ENCODE measurements at places on chromosomes 6 and 20.

DNA sequence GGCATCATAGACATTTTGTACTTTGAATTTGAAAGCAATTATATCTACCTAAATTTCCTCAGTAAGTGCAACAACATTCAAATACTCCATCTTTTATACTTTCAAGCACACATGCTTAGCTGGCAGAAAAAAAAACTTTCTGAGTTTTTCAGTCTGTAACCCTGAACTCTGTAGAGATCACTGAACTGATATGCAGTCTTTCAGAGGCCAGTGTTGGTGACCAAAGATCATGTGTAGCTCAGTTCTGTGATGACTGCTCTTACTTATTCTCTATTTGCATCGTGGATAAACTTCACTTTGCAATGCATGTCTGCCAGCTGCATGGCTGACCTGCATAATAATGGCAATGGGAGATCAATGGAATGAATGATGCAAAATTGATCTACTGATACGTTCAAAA lies 431.3 kb downstream of the FRK start:
- no peak for DNase-seq

GRCh38 chr6:30213667-30213956 lies 406 bp upstream of the TRIM26 start:
- DNase-seq: no peak

DNA sequence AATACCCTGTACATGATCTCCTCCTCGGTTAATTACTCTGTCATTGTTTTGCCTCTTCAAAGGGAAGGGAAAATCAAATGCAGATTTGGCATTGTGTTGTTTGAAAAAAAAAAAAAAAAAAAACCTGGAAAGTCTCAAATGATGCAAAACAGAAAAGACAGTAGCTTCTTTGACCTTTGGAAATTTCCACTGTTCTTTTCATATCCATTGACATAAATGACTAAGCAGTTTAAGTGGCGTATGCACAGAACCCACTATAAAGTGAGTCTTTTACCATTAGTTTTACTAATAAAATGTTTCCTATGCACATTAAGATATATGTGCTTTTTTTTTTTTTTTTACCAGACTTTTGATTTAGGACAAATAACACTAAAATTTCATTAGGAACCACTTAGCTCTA lies 704.3 kb downstream of the TFAP2A start:
- DNase-seq: no peak

DNA sequence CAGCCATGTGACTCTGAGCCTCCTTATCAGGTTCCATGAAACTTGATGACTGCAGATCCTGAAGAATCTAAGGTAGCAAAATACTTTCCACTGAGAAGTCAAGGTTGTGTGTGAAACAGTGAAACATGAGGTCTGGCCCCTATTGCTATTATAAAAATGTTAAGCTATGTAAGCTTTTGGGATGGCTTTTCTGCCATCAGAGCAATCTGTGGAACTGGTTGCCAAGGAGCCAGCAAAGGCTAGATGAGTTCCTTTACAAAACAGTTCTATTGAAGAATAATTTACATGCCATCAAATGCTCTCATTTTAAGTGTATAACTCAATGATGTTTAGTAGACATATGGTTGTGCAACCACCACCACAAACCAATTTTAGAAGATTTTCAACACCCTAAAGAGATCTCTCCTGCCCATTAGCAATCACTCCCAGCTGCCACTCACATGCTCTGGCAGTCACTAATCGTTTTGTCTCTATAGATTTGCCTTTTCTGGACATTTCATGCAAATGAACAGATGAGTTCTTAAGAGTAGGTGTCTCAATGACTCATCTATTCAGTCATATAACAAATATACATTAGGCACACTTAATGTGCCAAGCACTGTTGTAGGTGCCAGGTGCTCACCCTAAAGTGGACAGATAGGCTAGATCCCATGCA lies 19.9 kb upstream of the MEP1A start:
- no peak for DNase-seq

DNA sequence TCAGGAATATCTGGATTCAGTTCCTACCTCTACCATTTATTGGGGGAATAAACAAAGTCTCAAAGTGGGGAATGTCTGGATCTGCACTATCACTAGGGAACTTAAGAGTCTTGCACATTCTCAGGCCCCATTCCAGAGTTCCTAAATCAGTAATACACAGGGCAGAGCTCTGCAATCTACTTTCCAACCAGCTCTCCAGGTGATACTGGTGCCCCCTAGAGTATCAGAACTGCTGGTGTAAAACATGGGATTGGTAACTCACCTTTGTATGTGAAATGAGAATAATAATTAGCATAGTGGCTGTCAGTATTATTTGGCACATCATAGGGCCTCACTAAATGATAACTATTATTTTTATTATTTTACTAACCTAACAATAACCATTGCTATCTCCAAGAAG lies 278.8 kb upstream of the IMPG1 start:
- DNase-seq: no peak

DNA sequence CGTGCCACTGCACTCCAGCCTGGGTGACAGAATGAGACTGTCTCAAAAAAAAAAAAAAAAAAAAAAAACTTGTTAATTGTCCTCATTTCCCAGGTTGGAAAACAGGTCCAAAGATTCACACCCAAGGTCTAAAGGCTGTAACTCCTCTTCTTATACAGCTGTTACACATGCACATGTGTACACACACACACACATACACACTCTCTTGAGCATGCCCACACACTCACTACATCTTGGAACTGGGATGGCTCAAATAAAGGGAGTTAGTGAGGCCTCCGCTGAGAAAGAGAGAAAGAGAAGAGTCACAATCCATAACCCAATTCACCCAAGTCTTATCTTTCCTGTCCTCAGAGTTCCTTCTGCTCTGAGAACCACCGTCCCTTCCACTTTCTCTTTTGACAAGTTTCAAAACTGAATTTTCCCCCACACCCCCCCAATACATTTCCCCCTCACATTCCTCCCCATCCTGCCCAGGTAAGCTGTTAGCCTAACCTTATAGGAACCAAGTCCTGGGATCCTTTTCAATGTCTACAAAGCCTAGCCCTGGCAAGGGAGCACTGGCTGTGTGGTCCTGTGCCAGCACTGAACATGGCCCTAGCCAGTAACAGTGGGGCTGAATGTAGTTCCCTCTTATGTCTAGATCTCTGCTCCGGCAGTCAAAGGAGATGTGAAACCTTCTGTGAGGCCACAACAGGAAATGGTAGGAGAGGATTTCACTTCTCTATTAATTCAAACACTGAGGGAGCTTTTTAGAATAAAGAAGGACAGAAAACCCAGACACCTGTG lies 3.2 kb upstream of the HLA-DMB start:
- DNase-seq: no peak

GRCh38 chr20:49608752-49609670 lies 41.1 kb upstream of the PTGIS start:
- DNase-seq: peak; percentile 69

- DNase-seq: no peak
Measured at GRCh38 chr6:153208706-153209105, 77.6 kb upstream of the RGS17 start.

- no peak for DNase-seq
Measured at GRCh38 chr20:45867819-45868176, 10.4 kb downstream of the ZSWIM3 start.

GRCh38 chr20:24777746-24778145 lies 171.3 kb upstream of the CST7 start:
- DNase-seq: no peak

GRCh38 chr6:148521586-148521985 lies 178.9 kb downstream of the SASH1 start:
- DNase-seq: no peak

DNA sequence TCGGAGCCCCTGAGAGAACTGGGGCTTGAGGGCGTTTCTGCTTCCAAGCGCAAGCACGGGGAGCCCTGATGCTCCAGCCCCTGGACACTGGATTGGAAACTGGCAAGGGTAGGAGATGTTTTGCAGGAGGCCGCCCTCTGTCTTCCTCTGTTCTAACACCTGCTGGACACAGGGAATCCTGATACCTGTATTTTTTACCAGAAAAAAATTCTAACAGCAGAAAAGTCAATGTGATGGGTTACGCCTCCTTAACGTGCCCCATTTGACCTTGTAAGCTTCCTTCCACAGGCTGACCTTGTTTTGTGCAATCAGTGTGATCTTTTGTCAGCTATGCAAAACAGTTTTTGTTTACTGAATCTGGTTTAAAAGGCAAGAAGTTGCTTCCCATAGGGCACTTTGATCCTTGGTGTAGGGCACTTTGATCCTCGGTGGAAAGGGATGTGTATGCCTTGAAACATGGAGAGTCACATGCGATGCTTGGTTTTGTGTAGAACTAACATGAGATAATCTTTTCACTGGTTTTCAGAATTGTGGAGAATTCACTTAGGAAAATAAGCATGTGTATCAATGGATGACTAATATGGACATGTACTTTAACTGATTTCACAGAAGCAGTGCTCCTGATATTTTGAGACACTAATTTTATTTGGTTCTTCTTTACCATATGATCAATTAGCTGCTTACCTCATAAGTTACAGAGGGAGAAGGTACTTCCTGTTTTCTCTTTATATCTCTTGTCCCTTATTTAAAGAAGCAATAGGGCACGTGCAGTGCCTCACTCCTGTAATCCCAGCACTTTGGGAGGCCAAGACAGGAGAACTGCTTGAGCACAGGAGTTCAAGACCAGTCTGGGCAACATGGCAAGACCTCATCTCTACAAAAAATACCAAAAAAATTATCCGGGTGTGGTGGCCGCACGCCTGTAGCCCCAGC lies 59.9 kb upstream of the MAP3K4 start:
- DNase-seq: no peak

DNA sequence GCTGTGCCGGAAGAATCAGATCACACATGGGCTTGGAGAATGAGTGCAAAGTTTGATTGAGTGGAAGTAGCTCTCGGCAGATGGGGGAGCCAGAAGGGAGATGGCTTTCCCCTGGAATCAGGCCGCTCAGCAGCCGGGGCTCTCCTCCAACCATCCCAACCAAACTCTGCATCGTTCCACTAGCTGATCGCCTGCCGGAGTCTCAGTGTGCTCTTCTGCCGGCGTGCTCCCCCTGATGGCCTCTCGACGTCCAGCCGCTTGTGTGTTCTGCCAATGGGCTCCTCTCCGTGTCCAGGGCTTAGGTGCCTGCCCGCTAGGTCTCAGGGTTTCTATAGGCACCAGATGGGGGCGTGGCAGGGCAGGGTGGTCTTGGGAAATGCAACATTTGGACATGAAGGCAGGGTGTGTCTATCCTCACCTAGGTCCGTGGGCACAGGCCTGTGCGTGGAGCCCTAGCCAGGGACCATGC lies 4.9 kb upstream of the BIRC7 start:
- DNase-seq: no peak

DNA sequence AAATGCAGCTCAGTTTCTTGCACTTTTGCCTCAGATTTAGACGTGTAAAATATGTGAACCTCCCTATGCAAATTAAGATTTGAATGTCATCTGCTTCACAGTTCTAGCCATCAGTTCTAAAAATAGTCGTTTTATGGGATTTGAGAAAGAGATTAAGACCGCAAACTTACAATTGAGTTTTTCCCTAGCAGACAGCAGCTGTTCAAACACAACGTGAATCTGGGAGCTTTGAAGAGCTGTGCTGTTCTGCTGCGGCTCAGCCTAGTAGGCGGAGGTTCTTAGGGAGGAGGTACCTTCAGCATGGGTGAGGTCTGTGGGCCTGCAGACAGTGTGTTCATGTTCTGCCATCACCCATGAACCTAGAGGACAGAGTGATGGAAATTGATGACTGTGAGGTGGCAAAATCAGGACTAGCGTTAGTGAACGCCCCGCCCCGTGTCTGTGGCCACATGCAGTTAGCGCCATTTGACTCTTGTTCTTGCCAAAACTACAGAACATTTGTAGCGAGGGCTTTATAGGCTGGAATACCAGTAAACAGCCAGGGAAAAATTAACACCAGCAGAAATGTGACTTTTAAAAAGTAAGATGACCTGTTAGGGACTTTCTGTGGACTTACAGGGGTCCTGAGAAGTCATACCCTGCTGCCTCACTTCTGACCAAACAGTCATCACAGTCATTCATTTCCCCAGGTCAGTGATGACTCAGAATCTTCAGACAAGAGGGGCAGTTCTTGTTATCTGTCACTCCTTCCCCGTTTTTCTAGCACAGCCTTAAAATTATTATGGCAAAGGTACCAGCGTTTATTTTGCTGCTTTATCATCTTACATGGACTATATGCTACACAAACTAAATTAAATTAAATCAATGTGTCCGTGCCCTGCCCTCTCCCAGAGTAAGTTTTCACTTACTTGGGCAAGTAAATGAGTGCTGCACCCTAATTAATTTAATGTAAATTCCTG lies 84.3 kb upstream of the TMEM181 start:
- DNase-seq: no peak

DNA sequence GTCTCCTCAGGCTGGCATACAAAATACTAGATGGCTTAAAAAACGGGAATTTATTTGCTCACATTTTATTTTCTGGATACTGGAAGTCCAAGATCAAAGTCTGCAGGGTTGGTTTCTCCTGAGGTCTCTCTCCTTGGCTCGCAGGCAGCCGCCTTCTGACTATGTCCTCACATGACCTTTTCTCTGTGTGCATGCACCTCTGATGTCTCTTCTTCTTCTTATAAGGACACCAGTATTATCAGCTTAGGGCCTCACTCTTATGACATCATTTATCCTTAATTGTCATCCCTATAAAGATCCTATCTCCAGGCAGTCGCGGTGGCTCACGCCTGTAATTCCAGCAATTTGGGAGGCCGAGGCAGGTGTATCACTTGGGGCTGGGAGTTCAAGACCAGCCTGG lies 9.3 kb upstream of the TRIM27 start:
- DNase-seq: no peak

DNA sequence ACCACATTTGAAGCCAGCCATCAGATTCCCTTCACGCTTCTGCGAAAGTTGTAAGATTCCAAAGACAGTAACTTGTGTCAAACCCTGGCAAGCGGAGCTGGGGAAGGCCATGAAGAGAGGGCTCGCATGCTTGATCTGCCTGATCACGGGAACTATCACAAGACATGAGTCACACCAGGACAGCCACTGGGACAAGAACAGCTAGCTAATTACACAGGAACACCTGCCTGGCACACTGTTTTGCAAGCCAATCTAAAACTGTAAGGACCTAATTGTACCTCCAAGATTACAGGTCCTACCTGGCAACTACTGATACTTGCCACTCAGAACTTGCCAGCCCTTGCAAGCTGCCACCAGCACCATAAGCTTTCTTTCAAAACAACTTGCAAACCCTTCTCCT lies 289.3 kb downstream of the KIF16B start:
- no peak for DNase-seq

- no peak for DNase-seq
Measured at GRCh38 chr20:47789081-47789763, 3.9 kb upstream of the SULF2 start.

GRCh38 chr20:19524691-19525090 lies 233.4 kb upstream of the RIN2 start:
- DNase-seq: no peak

- no peak for DNase-seq
Measured at GRCh38 chr20:43495388-43495787, 12.1 kb upstream of the L3MBTL1 start.

DNA sequence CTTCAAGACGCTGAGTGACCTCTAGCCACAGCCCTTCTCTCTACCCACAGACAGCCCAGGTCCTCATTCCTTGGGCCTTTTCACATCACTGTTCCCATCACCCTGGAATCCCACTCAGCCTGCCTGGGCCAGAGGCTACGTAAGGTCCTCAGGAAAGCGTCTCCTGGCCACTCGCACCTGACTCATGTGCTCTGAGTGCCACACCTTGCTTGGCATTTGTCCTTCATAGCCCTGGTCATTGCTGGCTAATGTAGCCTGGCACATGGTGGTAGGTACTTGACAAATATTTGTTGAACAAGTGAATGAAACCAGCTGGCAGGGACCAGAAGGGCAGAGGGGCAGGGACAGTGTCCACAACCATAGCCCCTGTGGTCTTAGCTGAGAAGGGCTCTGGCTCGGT lies 50.6 kb upstream of the FANCE start:
- no peak for DNase-seq

- no peak for DNase-seq
Measured at GRCh38 chr6:166394036-166394892, 11.5 kb upstream of the MPC1 start.

Data from hematopoietic multipotent progenitor cell treated with erythropoietin and hydrocortisone succinate and interleukin-3 and kit ligand, for 15 days (in vitro differentiated cells).